Activated naive CD4-positive, alpha-beta T cell (primary cell): ENCODE measurements at places on chromosomes 3 and 15.

GRCh38 chr3:567488-568185 lies 371.1 kb downstream of the CHL1 start:
- no peak for DNase-seq

DNA sequence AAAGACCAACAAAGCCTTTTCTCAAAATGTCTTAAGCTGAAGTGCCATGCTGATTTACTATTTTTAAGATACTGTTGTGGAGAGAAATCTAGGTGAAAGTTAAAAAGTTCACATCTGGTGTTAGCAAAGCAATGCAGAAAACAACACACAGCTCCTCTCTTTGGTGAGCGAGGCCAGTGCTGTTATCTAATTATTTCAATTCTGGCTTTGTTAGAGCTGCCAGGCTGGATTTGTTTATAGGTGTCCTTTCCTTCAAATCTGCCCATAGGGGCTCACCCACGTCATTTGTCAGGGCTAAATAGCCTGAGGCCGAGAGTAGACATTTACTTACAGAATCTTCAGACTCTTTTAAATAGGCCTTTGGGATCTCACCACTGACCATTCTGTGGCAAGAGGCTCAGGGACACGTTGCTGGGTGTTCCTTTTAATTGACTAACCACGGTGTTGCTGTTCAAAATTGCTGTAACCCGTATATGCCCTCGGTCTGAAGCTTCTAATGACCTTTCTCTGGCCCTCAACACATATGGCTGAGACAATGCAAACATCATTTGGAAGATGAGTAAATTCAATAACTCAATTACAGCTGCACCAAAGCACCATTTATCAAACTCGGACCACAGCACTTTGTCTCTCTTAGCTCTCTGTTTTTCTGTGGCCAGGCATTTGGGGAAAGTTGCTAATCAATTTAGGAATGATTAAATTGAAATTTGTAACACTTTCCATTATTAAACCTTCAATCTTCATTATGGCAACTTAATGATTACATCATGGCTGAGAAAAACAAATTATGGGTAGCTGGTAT lies 152.6 kb downstream of the PDZRN3 start:
- DNase-seq: no peak

GRCh38 chr15:63908991-63909390 lies 75.2 kb upstream of the HERC1 start:
- no peak for DNase-seq

DNA sequence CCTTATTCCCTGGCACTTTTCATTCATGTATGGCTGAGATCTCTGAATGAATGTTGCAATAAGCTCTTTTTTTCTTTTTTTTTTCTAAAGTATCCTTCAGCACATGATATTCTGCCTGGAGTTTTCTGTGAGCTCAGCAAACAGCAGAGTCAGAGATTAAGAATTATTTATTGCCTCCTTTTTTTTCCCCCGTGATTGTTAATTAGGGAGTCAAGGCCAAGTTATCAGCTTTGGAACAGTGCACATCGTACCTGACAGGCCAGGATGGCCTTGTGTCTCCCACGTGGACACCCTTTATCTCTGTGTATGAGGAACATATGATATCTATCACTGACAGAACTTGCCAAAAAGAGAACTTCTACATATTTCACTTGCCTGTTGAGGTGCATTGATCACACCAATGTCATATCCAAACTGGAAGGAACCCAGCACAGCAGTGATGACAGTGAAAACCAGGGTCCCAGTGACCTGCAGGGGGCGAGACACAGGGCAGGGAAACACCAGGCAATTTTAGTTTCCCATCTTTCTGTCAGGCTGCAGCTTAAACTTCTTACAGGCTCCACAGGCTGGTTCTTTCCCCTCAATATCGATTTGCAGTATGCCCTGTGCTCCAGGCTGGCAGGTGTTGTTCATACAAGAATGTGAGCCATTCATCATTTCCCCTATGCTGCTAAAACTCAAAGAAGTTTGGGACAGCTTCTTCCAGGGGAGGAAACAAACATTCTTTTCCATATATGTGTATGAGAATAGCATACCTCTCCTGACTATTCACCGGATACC lies 8.2 kb downstream of the SLC2A2 start:
- no peak for DNase-seq

DNA sequence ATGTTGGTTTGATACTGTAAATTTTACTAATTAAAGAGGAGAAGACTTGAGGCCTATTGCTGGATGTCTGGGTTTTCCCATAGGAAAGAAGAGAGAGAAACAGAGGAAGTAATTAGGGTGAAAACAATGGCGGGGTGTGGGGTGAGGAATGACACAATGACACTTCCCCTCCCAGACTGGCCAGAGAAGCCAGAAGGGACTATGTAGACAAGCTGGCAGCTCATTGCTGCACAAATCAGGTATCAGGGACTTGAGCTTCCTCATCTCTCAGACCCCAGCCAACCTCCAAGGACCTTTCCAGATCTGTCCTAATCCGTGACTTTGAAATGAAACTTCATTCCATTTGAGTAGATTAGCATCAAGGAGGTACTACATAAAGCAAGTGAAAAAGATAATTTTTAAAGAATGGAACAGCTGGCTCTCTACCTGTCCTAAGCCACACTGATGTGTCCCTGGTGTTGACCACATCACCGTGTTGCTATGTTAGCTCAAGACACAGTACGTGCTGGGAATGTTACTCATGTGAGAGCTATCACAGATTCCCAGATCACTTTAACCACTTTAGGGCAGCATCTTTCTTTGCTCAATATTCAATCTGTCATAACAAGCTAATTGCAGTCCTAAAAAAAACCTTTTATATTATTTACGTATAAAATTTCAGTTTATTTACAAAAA lies 22.2 kb downstream of the TMEM212 start:
- DNase-seq: no peak

GRCh38 chr15:93527374-93528050 lies 438.5 kb upstream of the RGMA start:
- DNase-seq: no peak

DNA sequence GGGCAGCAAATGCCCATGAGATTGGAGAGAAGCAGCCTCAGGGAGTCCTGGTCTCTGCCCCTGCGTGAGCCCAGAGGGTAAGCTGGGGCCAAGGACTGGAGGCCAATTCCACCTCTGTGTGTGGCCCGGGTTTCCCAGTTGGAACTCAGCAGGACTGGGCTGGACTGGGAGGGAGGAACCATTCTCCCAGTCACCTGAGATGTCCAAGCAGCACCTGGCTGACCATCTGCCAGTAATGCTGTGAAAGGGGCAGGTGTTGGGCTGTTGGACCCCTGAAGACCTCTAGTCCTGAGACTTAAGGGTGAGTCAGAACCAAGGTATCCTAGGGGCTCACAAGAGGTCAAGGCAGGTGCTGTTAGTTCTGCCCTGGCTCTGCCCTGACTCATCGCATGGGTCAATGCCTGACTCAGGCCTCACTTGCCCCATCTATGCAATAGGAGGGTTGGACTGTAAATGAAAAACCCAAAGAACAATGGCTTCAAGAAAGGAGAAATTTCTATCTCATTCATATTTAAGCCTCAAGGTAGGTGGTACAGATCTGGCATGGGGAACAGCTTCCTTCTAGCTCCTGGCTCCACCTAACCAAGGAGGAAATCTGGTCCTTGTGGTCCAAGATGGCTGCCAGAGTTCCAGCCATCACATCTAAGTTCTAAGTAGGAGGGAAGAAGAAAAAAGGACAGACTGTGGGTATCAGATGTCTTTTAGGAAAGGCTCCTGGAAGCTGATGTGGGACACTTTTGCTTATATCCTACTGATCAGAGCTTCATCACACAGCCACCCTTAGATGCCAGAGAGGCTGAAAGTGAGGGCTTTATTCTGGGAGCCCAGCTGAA lies 111.3 kb downstream of the FBLN2 start:
- DNase-seq: no peak

GRCh38 chr15:93176065-93176464 lies 87.1 kb upstream of the RGMA start:
- DNase-seq: no peak

- DNase-seq: no peak
Measured at GRCh38 chr3:100335434-100335833, 877 bp downstream of the NIT2 start.
